ENCODE measurements at places on chromosomes 16 and 17.
A peak's percentile ranks its signal among the peaks of the same experiment; 100 is the strongest.

GRCh38 chr17:58755577-58756245, at the start of gene PPM1E:
TSS of gene PPM1E (plus strand) at chr17:58755854.
- peak; percentile 67 for DNase-seq

DNA sequence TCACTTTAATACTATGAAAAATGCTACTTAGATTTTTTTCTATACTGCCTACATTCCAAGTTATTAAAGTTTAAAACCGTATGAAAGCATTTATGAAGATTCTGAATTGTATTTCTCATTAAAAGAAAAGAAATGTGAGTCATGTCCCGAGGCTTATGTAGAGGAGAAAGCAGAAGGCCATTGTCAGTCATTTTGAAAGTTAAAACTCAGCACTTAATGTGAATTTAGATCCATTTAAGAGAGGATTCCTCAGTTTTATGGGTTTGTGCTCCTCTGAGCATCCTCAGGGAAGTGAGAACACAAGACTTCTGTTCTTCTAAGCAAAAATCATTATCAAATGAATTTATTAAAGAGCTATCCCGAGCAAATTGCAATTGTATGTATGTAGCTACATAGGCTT, 11.8 kb downstream of the C17orf75 start:
- DNase-seq = no peak

DNA sequence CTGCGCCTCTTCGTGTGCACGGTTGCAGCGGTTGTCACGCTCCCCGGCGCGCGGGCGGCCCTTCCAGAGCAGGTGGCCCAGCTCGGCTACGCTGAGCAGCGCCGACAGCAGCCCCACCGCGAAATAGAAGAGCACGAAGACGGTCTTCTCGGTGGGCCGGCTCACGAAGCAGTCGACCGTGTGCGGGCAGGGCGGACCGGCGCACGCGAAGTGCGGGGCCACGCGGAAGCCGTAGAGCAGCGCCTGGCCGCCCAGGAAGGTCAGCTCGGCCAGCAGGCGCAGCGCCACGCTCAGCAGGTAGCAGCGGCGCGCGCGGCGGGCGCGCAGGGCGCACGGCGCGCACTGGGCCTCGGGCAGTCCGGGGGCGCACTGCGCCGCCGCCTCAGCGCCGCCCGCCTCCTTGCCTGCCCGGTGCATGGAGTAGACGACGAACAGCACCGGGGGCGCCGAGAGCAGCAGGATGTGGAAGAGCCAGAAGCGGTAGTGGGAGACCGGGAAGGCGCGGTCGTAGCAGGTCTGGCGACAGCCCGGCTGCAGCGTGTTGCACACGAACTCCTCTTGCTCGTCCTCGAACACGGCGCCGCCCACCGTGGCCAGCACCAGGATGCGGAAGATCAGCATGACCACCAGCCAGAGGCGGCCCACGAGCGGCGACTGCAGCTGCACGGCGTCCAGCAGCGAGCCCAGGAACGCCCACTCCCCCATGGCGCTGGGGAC, 1.3 kb downstream of the GJD3 start:
- DNase-seq = no peak

- DNase-seq = peak; percentile 77
Measured at GRCh38 chr17:27244491-27245223, 49.3 kb upstream of the WSB1 start.

GRCh38 chr16:22188595-22189442, 17.3 kb upstream of the EEF2K start:
- DNase-seq = peak; percentile 86

DNA sequence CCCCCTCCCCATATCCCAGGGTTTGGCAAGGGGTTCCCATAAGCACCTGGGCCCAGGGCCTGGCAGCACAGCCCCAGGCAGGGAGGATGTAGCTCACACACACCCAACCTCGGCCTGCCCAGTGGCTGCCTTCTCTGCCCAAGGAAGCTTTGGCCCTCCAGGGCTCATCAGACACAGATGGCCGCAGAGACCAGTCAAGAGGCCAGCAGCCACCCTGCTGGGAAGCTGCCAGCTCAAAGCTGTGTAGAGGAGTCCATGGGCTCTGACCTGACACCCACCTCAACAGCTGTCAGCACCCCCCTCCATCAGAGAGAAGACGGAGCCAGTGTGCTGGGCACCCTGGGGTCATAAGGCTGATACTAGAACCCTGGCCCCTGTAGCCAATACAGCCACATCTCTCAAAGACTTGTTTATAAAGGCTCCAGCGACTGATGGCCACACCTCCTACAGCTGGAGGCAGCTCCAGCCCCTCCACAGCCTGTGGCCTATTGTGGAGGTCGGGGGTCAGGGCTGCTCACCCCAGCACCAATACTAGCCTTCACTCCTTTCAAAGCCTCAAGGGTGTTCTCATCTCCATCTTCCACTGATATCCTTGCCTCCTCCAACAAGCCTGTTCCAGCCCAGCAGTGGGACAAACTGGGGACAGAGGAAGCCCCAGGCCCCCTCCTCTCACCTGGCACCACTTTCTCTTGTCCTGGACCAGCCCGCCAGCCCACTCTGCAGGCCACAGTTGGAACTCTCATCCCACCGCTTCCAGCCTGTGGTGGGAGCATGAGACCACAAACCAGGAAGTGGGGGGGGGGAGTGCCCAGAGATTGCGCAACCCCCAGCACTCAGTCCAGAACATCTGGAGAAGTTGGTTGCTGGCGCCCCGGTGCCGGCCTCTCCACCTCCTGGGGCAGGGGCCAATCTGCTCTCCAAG, 2.2 kb upstream of the MPG start:
- DNase-seq = no peak

DNA sequence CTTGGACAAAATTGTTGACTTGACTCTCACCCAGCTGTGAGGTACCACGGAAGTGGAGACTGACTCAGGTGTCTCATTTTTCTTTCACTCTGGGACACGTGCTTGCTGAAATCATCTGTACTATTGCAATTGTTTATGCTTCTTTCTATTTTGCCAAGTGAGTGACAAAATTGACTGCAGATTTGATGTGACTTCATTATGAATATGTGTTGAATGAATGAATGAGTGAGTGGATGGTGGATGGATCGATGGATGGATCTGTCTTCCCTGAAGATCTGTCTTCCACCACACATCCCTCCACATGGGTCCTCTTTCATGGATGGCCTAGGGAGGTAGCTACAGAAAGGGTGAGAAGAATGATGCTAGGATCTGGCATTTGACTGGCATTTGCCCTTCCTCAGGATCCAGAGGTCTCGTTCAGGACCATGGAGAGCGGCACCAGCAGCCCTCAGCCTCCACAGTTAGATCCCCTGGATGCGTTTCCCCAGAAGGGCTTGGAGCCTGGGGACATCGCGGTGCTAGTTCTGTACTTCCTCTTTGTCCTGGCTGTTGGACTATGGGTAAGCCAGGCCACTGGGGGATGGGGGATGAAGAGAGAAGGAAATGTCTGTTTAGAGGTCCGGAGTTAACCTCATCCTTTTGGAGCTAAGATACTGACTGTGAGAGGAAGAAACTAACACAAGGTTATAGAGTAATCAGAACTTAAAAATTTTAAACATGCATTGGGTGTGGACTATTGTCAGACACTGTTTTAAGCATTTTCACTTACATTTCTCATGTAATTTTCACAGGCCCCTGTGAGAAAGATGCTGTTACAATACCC, 12.7 kb downstream of the SLC5A11 start:
- peak; percentile 37 for DNase-seq

- no peak for DNase-seq
Measured at GRCh38 chr16:89198417-89199240, 1.7 kb downstream of the SLC22A31 start.

DNA sequence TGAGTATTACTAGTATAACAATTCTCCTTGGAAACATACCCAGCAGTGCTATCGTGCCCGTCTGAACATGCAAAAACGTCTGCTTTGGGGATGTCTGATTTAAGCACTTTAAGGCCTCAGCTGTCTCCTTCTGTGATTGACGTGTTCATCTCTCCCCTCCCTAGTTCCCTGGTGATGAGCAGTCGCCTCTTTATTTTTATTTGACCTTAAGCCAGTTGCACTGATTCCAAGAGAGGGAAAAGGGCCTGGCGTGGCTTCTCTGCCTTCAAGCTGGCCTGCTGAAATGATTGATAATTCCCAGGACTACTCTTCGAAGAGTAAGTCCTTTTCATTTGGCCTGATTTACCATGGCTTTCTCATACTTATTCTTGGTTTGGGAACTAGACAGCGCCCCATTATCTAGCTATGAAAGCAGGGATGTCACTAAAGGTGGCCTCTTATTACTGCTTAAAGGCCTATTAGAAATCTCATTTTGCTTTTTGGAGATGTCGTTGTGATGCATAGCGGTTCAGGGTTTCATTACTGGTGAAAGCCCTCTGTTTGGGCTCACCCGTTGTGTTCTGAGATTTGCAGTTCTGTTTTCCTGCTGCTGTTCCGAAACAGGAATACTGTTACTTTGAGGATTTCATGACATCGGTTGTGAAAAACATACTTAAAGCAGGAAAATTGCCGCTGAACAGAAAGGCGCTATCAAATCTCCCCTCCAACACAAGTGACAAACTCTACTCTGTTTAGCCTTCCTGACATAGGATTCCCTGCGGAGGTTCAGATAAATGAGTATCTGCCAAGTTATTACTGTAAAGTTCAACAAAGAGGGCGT, 65.5 kb downstream of the IQCK start:
- DNase-seq = no peak

GRCh38 chr17:61249649-61250299, 149.9 kb upstream of the TBX2 start:
- no peak for DNase-seq

DNA sequence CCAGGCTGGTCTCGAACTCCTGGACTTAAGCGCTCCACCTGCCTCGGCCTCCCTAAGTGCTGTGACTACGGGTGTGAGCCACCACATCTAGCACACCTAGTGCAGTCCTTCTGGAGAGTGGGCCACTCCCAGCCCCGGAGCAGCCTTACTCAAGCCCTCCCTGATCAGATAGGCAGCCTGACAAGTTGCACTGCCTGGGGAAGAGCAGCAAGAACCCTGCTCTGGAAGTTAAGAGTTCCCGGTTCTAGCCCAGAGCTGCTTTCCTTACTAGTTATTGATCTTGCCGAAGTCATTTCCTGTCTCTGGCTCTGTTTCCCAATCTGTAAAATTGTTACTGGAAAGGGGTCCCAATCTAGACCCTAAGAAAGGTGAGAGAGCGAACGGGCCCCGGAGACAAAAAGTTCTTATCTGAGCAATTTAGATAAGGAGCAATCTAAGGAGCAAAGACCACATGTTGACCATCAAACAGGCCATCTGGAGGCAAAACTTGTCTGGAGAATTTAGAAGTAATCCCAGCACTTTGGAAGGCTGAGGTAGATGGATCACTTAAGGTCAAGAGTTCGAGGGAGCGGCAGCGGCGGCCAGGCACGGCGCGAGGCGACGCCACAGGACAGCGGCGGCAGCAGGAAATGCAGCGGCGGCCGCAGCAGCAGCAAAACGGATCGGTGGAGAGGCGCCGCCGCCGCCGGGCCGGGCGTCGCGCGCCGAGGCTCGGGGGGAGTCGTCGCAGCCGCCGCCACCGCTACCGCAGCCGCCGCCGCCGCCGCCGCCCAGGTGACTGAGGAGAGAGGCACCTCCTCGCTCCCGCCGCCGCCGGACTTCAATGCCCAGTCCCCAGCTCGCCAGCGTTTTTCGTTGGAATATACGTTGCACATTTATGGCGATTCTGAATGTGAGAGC, 4.3 kb upstream of the NAGLU start:
- peak; percentile 80 for DNase-seq

DNA sequence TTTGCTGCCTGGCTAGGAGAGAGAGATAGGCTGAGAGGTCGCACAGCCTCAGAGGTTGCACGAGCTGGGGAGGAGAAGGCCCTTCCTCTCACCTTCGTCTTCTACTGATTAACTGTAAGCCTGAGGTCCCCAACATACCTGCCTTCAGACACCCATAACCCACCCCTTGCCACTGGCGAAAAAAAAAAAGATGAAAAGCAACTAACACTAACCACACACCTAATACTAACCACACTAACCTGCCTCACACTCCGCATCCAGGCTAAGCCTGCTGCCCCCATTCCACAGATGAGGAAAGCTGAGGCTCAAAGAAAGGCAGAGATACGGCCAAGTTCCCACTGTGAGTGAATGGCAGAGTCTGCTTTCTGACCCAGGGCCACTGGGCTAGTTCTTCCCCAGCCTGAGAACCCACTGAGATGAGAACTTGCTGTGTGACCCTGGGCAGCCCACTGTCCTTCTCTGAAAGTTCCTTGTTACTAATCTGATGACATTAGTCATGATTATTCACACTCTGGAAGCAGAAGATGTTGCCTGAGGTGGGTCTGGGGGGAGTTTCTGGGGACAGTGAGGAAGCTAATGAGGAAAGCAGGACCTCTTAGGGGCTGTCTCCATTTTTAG, 4.6 kb downstream of the IL21R start:
- no peak for DNase-seq

DNA sequence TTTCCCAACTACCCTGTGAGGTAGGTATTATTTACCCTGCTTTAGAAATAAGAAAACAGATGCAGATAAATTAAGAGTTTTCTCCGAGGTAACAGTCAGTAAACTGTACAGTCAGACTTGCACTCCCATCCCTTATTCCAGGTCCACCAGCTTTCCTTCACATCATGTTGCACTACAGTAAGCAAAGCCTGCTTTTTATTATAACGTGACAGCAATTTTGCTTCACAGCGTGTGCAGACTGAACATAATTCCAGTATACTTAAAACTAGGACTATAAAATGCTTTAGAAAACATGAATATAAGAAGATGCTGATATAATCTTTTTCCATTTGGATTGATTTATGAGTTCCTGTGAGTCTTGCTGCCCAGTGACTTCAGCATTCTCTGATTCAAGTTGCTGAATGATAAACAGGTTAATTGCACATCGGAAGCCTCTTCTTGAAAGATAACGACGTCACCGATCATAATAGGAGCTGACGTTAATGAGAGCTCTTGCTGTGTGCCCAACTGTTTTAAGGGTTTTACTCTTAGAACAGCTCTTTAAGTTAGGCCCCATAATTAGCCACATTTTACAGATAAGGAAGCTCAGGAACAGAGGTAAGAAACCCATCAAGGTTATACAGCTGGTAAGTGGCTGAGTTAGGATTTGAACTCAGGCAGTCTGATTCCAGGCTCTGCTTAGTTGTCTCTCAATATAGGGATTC, 1.4 kb downstream of the LIG3 start:
- no peak for DNase-seq

DNA sequence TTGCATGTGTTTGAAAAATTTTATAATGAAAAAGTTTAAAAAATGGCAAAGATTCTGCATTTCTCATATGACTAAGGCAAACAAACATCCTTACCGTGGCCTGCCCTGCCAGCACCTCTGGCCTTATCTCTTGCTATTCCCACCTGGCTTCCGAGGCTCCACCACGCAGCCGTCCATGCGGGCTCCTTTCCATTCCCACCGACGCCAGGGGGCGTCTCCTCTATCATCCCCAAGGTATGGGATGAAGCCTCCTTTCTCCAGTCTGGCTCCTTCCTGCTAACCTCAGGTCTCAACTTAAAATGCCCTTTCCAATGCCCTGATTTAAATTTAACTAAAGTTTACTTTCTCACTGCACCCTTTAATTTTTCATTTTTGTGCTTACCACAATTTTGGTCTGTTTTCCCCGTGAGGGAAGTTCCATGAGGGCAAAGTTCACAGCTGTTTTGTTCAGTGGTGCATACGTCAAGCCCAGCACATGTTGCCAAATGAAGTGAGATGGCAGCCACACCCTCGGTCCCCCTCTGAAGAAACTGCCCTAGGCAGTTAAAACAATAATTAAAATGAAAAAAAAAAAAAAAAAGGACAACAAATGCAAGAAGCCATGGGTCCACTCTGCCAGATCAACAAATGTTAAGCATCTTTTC, 13.3 kb upstream of the SDK2 start:
- no peak for DNase-seq

- peak; percentile 13 for DNase-seq
Measured at GRCh38 chr17:72270273-72270924, 149.6 kb downstream of the SOX9 start.
